ENCODE measurements at places on chromosomes 11 and 22.

DNA sequence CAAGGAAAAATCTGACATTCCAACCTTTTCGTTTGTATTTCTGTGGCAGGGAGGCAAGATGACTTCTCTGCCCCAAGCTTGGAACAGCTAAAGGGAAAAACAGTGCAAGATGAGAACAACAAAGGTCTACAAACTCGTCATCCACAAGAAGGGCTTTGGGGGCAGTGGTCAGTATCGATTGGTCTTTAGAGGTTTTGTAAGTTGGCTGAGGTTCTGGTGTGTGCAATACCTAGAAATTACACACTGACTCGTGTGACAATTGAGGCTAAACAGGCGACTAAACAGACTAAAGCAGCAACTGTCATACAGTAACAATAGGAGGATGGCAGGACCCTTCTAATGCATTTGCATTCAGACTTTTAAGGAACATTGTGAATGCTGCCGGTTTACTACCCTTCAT lies 994 bp downstream of the DEPDC5 start:
- DNase-seq, result no peak

- DNase-seq, result no peak
These were observed 6.0 kb downstream of the SBF2 start for GRCh38 chr11:10287766-10288715.

DNA sequence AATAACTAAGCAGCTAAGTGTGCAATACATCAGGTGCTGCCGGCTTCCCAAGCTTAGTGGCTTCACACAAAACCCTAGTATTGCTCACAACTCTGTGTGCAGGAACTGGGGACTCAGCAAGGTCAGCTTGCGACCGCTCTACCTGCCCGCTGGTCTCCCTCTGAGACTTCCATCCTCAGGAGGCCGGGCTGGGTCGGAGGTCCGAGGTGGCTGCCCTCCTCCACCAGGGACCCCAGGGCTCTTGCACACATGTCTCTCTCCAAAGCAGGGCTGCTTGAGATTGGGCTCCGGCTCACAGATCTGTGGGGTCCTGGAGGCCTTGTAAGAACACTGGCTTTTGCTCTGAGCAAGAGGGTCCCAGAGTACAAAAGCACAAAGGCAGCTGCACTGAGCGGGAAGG lies 25.4 kb upstream of the FGF19 start:
- DNase-seq, result no peak

- DNase-seq, result peak; percentile 79
These were observed 9.4 kb downstream of the PLAAT2 start for GRCh38 chr11:63553759-63554158.

- DNase-seq, result no peak
These were observed 219.6 kb upstream of the SESN3 start for GRCh38 chr11:95450547-95451123.

GRCh38 chr11:93517041-93517440 lies 26.1 kb downstream of the SMCO4 start:
- DNase-seq, result no peak

- DNase-seq, result no peak
These were observed 117.2 kb upstream of the NAV2 start for GRCh38 chr11:19595499-19595839.

DNA sequence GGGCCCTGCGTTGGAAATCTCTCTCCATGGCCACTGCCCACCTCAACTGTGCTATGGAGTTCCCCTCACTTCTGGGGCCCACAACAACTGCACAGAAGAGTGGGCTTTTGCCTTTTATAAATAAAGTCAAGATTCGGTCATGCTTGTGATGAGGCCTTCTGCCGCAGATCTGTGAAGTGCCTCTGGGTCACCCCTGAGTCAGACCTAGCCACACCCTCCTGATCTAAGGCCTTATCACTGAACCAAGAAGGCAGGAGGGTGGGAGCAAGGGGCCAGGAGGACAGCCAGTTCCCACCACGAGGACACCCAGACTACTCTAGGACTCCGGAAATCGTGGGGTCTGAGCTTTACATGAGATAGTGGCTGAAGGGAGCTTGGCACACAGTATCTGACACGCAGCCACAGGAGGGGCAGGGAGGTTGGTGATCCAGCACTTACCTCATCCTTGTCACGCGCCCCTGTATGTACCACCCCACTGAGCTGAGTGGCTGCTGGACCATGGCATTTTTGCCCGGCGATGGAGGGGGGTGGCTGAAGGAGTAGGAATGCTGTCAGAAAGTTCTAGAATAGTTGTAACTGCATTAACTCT lies 115.7 kb downstream of the ABTB2 start:
- DNase-seq, result no peak

GRCh38 chr11:83027794-83028193 lies 43.9 kb downstream of the RAB30 start:
- DNase-seq, result no peak

DNA sequence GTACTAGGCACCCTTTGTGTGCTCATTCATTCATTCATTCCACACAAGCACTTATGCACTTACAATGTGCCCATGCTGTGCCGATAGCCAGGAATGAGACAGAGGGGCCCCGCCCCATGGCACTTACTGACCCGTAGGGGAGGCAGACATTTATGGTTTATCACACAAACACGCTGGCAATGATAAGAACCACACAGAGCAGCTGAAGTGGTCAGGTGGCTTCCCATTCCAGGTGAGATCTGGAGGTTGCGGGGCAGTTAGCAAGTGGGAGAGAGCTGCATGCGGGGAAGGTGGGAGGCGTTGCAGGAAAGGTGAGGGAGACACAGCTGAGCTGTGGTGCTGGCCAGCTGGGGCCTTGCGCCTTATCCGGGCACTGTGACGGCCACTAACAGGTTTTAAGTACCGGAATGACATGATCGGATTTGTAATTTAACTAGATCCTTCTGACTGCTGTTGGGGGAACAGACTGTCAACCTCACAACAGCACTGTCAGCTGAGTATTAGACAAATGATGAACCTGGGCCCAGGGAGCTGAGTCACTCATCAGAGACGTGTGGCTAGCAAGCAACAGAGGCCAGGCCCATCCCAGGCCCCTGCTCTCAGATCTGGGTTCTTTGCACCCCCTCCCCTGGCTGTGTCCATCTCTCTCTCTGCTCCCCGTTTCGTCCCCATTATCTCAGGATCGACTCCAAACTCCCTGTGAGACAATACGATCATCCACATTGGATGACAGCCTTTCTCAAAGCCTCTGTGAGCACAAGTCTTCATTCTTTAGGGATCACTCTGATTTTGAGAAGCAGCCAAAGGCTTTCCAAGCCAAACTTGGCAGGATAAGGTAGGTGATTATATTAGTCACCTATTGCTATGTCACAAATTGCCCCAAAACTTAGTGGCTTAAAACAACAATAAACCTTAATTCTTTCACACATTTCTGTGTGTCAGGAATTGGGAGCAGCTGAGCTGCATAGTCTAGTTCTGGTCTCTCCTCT lies 28.4 kb downstream of the RASD2 start:
- no peak for DNase-seq

- no peak for DNase-seq
These were observed 21.1 kb downstream of the TSPAN18 start for GRCh38 chr11:44747836-44748235.

DNA sequence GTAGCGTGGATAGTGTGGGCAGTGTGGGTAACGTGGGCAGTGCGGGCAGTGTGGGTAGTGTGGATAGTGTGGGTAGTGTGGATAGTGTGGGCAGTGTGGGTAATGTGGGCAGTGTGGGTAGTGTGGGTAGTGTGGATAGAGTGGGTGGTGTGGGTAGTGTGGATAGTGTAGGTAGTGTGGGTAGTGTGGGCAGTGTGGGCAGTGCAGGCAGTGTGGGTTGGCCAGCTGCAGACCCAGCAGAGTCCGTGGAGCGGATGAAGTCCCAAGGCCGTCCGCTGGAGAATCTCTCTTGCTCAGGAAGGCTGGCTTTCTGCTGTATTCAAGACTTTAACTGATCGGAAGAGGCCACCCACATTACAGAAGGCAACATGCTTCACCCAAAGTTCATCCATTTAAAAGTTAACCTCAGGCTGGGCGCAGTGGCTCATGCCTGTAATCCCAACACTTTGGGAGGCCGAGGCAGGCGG lies 26.1 kb upstream of the KRTAP5-6 start:
- DNase-seq, result no peak

GRCh38 chr11:12528487-12528886 lies 145.7 kb upstream of the TEAD1 start:
- DNase-seq, result no peak

- no peak for DNase-seq
These were observed 2.3 kb downstream of the ANO9 start for GRCh38 chr11:439315-440064.

DNA sequence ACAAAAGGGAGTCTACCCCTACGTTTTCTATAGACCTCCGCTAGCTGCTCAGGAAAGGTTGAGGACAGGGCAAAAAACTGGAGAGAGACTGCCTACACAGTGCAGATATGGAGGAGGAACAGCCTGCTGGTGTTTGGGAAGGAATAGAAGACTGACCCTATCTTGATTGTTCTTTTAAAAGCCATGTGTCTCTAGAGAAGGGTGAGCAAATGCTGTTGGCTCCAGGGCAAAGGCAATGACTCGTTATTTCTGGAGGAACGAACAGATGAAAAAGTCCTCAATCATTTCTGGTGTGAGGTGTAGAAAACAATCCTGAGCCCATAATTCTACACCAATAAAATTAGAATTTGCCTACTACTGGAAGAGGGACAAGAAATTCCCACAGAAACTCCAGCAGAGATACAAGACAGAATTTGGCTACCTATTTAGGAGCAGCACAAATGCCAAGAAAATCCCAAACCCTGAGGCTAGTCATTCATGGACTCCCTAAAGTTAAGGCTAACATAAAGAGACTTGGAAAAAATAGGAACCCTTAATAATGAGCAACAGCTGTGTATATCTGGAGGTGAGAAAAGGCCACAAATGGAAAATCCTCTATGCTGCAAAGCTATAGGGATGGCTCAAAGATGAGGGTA lies 1206.3 kb upstream of the CNTN5 start:
- no peak for DNase-seq

DNA sequence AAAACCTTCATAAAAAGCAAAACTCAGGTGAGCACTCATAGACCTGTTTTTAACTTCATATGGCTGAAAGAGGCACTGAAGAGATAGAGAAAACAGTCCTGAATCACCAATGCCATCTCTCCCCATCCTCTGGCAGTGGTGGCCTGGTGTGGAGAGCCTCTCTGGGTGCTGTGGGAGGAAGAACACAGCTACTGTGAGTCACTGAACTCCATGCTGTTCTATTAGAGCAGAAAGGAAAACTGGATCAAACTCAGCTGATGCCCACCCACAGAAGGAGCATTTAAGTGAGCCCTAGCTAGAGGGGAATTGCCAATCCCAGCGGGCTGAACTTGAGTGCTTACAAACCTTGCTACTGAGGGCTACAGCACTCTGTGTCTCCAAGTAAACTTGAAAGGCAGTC lies 115.3 kb upstream of the SESN3 start:
- DNase-seq, result no peak

- DNase-seq, result no peak
These were observed 26.4 kb upstream of the OR8D2 start for GRCh38 chr11:124346311-124346955.

GRCh38 chr11:119605137-119605665 lies 123.8 kb downstream of the NECTIN1 start:
- no peak for DNase-seq

Data from CD4-positive, alpha-beta T cell treated with Interleukin-2 at 100 ng/mL for 4 hours (primary cell).